ENCODE measurements at places on chromosomes 1 and 21. TPM values are rescaled to one million over a fixed set of nuclear protein-coding genes. Genes with fewer than 3 reads are reported as not detected.

OMA1 gene
- 30.4 TPM for total RNA-seq

NLRP3 gene
- total RNA-seq = 1.8 TPM

CFHR1 gene
- 2.5 TPM for total RNA-seq

FAM151A gene
- total RNA-seq = not detected

RAD54L gene
- total RNA-seq = 2.8 TPM

PBX1 gene
- 142 TPM for total RNA-seq

CACNA1S gene
- under 0.01 TPM for total RNA-seq

TMEM61 gene
- 1.4 TPM for total RNA-seq
